ENCODE measurements at places on chromosomes 2 and 18.

DNA sequence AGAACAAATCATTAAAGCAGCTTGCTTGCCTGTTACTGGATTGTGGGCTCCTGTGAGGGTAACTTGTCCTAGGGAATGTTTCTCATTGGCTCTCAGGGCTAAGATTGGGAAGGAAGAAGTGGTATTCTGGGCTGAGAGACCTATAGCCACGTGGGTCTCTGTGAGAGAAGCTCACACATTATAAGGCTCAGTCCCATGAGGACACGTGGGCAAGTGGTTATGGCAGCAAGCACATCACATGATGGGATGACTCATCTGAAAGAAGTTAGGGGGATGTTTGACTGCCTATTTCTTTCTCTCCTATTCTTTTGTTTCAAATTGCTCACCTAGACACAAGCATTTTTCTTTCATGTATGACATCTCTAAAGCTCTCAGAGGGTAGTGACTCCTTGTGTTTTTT, 418.0 kb upstream of the ST6GAL2 start:
- no peak for DNase-seq

DNA sequence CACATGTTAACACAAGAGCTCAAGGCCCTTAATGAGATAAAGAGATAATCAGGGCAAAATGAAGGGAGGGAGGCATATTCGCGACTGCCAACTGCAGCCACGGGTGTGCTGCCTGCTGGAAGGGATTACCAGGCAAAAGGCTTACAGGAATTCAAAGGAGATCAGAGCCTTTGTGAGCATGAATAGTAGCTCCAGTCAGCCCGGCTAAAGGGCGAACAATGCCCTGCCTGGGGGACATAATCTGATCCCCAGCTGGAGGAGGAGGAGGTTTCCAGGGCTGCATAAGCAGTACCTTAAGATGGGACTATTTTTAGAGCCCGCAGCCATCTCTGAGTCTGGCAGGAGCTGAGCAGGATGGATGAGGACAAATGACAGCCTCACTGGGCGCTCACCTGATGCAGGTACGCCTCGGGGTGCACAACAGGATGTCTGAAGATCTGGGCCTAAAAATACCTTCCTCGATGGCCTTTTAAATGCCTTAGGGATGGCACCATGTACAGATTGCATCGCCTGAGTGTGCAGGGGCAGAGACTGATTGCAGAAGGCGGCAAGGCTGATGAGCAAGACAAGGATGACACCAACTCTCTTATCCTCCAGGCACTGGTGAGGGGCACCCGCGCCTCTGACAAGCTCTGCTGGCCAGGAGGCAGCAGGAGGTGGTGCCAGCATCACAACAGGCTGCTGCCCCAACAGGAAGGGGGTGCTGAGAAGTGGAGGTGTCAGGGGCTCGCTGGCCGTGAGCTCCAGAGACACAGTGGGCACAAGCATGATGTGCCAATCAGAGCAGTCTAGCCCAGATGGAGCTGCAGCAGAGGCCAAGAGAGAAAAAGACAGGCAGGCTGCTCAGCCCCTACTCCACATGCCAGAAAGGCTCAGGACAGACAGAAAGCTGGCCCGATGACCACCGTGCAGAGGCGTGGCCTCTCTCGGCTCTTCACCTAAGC, 111.4 kb downstream of the EIPR1 start:
- no peak for DNase-seq

DNA sequence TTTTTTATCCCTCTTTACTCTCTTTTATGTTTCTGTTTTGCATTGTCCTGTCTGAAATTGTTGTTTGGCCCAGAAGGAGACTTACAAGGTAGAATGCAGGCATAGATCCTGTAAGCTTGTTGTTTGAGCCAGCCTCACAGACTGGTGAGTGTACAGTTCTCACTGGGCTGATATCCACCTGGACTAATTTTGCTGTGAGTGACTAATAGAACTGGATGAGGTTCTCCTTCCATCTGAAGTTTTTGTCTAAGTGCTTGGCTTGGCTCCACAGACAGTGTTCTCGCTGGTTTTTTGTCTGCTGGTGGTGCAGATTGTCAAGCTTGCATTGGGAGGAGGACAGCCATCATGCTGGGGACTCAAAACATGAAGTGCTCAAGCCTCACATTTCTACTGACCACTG, 495.7 kb downstream of the TSN start:
- DNase-seq: no peak

GRCh38 chr18:38557006-38557405, 991.4 kb upstream of the CELF4 start:
- DNase-seq: no peak

GRCh38 chr18:3391704-3392466, 58.1 kb upstream of the TGIF1 start:
- no peak for DNase-seq

GRCh38 chr2:8997108-8997507, 6.4 kb downstream of the MBOAT2 start:
- no peak for DNase-seq

GRCh38 chr18:56307354-56308170, 330.8 kb downstream of the TXNL1 start:
- no peak for DNase-seq

- no peak for DNase-seq
Observed at GRCh38 chr2:161825429-161825828, 201.2 kb downstream of the SLC4A10 start.

DNA sequence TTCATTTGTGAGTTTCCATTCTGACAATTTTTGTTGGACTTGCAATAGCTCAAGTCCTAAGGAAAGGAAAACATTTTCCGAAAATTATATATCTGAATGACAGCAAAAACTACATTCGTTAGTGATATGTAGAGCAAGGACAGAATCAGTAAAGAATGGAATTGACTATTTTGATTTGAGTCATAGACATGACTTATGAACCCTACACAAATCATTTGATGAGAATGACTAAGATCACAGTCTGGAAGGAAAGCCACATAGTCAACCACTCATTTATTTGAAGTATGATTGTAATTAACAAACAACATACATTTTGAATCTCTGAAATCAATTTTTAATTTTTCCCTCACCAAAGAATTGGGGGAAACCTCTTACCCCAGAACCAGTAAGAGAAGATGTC, 231.6 kb upstream of the CRIM1 start:
- DNase-seq: no peak

DNA sequence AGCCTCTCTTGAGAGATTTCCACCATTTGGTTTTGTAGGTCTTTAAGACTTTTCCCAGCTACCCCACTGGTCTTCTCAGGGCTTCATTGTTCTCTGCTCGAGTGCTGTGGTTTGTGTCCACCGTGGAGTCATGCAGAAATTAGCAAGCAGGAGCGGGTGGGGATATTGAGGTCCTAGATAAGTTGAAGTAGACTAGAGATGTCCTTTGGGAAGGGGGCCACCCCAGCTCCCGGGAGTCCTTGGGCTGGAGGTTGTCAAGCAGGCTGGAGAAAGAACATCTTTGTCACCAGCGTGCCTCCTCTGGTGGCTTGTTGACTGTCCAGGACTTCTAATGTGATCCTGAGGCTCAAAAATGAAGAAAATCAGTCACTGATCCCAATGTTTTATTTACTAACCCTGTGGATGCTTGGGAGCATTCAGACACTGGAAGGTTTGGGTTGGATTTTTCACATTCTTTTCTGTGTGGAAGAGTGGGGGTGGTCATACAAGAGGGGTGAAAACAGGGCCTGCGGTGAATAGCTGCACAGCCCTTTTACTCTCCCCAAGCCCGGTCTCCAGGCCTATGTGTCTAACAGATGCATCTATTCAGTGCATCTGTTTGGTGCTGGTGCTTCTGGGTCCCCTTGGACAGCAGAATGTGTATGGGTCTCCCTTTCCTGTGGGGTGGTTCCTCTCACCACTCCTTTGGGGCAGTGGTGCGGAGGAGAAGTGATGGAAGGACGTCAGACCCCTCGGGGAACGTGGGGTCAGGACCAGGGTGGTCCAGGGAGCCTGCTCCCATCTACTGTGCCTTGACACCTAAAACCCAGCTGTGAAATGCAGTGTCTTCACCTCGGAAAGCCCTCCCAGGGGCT, 208.1 kb downstream of the KLHL29 start:
- DNase-seq: no peak

- no peak for DNase-seq
Observed at GRCh38 chr2:238080518-238080917, 19.6 kb upstream of the ESPNL start.

- DNase-seq: no peak
Observed at GRCh38 chr2:25460261-25460905, 118.7 kb upstream of the DNMT3A start.

GRCh38 chr2:129748653-129749052, 230.8 kb upstream of the RAB6C start:
- no peak for DNase-seq

DNA sequence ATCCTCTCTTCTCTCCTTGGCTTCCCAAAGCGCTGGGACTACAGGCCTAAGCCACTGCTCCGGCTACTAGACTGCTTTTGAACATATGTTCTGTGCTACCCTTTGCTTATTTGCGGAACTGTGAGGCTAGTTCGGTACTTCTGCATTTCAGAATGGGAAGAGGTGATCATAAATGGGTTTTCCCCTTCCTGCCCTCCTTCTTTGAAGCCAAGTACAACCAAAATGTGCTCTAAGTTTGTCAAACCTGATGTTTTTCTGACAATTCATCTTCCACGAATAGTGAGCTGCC, 1.7 kb upstream of the ESCO1 start:
- no peak for DNase-seq

DNA sequence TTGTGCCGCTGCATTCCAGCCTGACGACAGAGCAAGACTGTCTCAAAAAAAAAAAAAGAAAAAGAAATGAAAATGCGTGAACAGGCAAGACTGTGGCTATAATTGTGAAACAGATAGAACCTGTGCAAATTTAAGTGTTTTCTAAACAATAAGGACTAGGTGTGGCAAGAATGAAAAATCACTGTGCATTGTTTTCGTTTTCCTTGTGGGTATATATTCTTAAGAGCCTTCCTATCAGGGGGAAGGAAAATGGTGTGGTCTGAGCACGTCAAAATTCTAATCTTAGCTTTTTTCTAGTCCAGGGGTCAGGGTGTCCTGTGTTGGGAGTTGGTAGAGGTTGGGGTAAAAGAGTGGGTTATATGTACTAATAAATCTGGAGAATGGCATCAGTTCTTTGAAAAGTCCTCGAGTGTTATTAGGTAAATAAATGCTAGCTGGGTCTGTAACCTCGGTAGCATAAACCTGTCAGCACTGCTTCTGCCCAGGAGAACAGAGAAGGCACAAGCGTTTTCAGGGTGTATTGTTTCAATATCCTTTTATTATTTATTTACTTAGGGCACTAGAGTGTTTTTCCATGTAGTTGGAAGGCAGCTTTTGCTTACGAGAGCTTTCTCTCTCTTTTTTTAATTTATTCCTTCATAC, 11.6 kb downstream of the ATP6V1C2 start:
- DNase-seq: no peak

- no peak for DNase-seq
Observed at GRCh38 chr2:190822043-190822442, 58.6 kb upstream of the GLS start.

- DNase-seq: no peak
Observed at GRCh38 chr2:232973011-232973735, 39.9 kb downstream of the NGEF start.

DNA sequence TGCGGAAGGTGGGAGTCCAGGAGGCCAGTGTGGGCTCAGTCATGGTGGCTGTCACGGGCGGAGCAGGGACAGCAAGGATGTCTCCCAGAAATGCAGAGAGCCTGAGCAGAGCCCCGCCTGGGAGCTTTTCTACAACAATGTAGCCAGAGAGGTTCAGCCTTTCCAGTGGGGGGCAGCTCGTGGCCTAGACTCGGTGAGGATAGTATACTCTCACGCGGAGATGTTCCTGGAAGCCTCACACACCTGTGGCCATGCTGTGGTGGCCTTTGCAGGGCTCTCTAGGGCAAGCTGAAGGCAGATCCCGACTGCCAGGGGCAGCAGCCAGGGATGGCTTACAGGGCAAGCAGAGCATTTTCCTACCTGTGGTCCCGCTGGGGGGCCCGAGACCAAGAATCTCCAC, 244.1 kb downstream of the LDLRAD4 start:
- no peak for DNase-seq

DNA sequence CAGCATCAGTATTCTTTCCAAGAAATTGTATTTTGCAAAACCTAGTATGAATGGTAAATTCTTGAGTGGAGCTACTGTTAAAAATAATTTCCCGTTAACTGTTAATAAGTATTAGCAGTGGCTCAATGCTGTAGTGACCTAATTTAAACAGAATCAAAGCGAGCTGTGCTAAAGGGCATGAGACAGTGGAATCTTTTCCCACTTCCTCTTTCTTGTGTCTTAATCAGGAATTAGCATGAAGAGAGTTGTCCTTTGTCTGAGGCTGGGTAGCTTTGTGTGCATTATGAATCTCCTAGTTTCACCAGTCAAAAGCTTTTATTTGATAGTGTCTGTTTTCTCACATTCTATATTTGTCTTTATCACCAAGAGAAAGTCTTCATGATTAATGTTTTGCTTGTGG, 298.8 kb upstream of the GCFC2 start:
- DNase-seq: no peak

DNA sequence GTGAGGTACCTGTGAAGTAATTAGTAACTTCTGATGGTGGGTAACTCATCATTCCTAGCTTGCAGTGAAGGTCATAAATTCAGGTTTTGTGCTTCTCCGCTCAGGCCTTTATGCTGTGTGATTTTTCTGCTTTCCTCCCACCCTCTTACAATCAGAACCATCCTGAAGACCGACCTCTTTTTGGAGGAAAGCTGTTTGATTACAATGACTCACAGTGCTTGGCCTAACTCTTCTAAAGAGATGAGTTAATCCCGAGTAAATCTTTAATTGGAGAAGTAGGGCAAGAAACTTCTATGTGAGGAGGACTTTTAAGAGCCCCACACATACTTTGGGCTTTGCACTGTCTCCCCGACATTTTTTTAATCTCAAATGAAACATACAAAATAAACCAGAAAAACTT, 53.1 kb downstream of the TTC27 start:
- DNase-seq: no peak

- DNase-seq: no peak
Observed at GRCh38 chr2:101843048-101843447, 145.5 kb downstream of the MAP4K4 start.
